ENCODE measurements at places on chromosomes 2 and 18.

DNA sequence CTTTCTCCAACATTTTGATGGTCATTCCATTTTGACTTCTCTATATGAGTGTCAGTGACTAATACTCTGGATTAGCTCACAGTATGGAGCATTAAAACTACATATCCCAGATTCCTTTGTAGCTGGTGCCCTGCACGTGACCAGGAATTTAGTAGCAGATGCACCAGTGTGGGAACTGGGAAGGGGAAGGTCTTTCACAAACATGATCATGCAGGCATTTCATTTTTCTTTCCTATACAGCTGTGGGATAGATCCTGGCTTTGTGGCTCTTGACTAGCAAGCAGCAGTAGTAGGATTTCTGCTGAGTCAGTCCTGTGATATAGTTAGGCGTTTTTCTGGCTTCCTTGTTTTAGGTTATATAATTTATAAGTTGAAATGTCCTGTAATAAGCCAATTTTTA lies 971.0 kb upstream of the CDH2 start:
- DNase-seq: no peak

DNA sequence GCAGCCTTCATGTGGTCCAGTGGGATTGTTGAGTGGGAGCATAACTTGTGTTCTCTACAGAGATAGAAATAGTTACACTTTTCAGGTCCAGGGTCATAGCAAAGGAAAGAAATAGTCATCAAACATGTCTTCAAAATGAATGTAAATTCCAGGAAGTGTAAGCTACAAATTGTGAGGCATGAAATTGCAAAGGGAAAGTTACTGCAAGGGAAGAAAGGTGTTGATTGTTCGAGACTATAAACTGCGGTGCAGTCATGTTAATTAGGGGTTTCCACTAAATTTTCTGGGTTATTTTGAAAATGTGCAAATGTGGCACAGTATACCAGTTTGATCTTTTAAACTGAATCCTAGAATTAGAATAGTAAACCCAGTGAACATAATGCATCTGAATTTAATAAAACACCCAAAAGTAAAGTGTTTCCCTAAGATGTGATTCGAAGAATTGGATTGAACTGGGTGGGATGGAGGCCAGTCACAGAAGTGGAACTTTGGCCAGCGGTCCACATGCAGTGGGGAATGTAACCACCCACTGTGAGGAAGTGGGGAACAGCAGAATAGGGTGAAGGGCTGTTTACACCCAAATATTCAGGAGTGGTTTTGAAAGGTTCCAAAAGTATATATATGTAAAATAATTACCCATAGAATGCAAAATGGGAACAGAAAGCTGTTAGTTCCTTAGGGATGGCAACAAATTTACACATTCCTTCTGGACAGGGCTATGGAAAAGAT lies 126.5 kb upstream of the CCDC68 start:
- DNase-seq: no peak

GRCh38 chr2:191151331-191151730 lies 537 bp upstream of the STAT4 start:
- DNase-seq: no peak

DNA sequence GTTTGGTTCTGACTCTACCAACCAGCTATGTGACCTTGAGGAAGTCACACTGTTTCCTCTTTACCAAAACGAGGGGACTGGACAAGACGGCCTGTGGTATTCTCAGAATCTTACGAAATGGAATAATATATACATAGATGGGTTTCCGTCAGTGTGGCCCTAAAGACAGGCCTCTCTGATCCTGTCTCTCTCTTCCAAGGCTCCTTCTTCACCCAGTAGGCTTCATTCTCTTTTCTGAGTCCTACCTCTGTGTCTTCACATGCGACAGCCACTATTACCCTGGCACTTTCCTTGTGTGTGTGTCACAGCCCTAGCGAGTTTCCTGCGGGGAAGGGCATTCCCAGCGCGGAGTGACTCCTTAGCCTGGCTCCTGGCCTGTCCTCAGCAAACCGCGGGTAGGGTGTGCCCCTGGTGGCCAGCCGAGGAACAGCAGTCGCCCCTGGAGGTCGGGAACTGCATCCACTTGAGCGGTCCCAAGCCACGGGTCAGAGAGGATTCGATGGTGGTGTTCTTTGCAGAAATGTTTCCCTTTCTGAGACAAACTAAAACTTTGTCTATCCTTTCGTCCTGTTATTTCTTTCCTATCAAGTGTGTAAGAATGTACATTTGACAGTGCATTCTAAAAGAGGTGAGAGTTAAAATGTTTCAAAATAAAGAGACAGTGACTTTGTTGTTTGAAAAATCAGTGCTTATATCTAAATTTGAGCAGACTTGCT lies 63.3 kb downstream of the RAB31 start:
- DNase-seq: peak; percentile 14

GRCh38 chr2:105309147-105309545 lies 20.4 kb downstream of the TGFBRAP1 start:
- DNase-seq: no peak

DNA sequence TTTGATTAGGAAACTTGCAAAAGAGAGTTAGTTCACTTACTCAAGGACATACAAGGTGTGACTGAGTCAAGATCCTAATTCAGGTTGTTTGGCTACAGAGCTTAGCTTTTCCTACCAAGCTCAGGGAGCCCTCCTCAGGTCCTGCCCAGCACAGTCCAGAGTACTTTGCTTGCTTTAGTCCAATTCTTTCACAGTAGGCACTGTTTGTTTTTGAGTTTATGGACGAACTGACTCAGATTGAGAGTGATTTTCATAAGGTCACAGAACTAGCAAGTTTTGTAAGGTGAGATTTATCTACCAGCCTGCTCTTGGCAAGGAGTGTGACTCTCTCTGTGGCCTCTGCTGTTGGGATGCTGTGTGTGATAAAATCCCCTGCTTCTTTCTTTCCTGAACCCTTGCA lies 310.5 kb downstream of the PTPRM start:
- DNase-seq: no peak

DNA sequence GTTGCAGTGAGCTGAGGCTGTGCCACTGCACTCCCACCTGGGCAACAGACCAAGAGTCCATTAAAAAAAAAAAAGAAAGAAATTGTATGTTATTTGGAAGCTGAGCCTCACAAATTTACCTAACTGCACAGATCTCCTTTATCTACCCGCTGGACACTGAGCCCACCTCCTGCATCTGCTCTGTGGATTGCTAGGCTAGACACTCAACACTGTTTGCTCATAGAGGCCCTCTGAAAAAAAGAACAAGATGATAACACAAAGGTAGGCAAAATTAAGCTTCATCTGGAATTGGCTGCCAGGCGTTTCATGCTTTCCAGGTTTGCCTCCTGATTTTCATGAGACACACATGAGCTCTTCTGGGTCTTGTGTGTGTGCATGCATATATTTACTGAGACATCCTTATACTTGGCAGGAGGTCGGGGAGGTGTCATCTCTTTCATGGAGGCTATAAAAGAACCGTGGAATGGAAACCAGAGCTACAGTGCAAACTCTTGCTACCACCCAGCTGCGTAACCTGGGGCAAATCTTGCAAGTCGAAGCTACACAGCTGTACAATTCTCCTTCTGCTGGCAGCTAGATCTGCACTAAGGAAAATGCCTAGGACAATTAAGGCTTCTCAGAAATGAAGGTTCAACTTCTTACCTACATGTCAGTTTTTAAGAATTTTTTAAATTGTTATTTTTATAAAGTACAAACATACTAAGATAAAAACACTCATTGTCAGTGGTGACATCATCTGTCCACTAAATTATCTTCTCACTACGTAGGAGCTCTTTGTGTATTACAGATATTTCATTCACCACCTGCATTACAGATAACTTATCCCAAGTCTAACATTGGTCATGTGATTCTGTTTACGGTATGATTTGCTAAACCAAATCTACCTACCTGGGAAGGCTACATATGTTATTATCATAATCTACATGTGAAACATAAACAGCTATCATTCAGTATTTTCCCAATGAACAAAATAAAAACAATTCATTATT lies 63.1 kb downstream of the CABYR start:
- DNase-seq: no peak

- DNase-seq: no peak
Observed at GRCh38 chr2:69804416-69804815, 25.0 kb upstream of the GMCL1 start.

- DNase-seq: peak; percentile 54
Observed at GRCh38 chr18:63439334-63439733, 17.1 kb upstream of the VPS4B start.

DNA sequence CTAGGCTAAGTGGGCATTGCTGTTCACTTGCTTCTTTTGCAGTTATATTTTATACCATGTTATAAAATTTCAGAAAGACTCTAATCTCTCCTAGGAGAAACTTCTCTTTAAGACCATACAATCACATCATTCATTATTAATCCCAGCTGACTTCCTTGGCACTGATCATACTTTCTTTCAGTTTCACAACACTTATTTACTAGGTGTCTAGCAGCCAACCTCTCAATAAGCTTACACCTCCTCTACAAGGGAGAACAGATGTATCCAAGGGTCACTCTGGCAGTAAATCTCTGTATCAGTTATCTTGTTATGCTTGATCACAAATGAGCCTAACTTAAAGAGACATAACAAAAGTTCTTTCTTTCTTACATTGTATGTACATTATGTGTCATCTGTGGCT lies 69.8 kb upstream of the EPB41L5 start:
- no peak for DNase-seq

- DNase-seq: no peak
Observed at GRCh38 chr2:33236482-33237385, 239.7 kb upstream of the RASGRP3 start.

GRCh38 chr2:191202881-191203397 lies 42.3 kb upstream of the MYO1B start:
- DNase-seq: no peak

DNA sequence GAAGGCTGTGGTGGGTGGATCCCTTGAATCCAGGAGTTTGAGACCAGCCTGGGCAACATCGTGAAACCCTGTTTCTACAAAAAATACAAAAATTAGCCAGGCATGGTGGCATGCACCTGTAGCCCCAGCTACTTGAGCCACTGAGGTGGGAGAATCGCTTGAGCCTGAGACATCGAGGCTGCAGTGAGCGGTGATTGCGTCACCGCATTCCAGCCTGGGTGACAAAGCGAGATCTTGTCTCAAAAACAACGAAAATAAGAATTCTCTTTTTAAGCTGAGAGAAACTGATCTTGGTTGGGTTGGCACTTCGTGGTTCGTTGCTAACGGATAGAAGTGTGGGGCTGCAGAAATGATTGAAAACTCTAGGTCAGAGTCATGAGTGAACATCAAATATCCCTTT lies 109.3 kb upstream of the CNGA3 start:
- DNase-seq: no peak

- DNase-seq: peak; percentile 17
Observed at GRCh38 chr2:9712263-9712662, 81.5 kb upstream of the YWHAQ start.

Data from CD4-positive, alpha-beta T cell treated with Interleukin-6 at 100 ng/mL for 8 hours (primary cell).